ENCODE measurements at places on chromosomes 7 and 10. TPM values are rescaled to one million over a fixed set of nuclear protein-coding genes. Genes with fewer than 3 reads are reported as not detected.

SUN3 gene
- total RNA-seq: not detected

CALML3 gene
- not detected for total RNA-seq

FAM25G gene
- not detected for total RNA-seq

PLCE1 gene
- 1.0 TPM for total RNA-seq

MDFIC gene
- 40.8 TPM for total RNA-seq

LRRD1 gene
- total RNA-seq: under 0.01 TPM

CDC14C gene
- not detected for total RNA-seq

PTTG1IP2 gene
- total RNA-seq: not detected

MEOX2 gene
- 2.1 TPM for total RNA-seq

TMEM106B gene
- total RNA-seq: 29.6 TPM

CFAP58 gene
- 0.89 TPM for total RNA-seq

DENND11 gene
- 78.3 TPM for total RNA-seq

GDF2 gene
- not detected for total RNA-seq

NUTM2A gene
- 0.51 TPM for total RNA-seq

RGS10 gene
- total RNA-seq: 2.3 TPM

FXYD4 gene
- total RNA-seq: not detected

FAM25C gene
- total RNA-seq: not detected

ZNF37A gene
- 5.1 TPM for total RNA-seq

PDE6C gene
- total RNA-seq: not detected

MBLAC1 gene
- total RNA-seq: 2.1 TPM

UCMA gene
- not detected for total RNA-seq

LIPJ gene
- not detected for total RNA-seq

GPR37 gene
- 0.13 TPM for total RNA-seq

ALOX5 gene
- not detected for total RNA-seq

SPAG6 gene
- total RNA-seq: not detected

GNAT3 gene
- not detected for total RNA-seq

HOXA1 gene
- 1.0 TPM for total RNA-seq

FAM171A1 gene
- total RNA-seq: 29.8 TPM

CCDC146 gene
- total RNA-seq: 0.26 TPM

TSC22D4 gene
- total RNA-seq: 18.5 TPM

FRAT1 gene
- total RNA-seq: 3.9 TPM

PTF1A gene
- total RNA-seq: not detected

SYPL1 gene
- total RNA-seq: 87.7 TPM

STEAP1 gene
- total RNA-seq: 1.4 TPM

GBX1 gene
- total RNA-seq: not detected

EN2 gene
- under 0.01 TPM for total RNA-seq

TNS3 gene
- total RNA-seq: 11.8 TPM

URGCP gene
- total RNA-seq: 19.6 TPM

BLNK gene
- total RNA-seq: not detected

NEURL1 gene
- total RNA-seq: under 0.01 TPM

RSPH10B gene
- 2.4 TPM for total RNA-seq

TAS2R5 gene
- total RNA-seq: 0.26 TPM

GALNT17 gene
- total RNA-seq: not detected

NSUN5 gene
- total RNA-seq: 1.1 TPM

LRGUK gene
- total RNA-seq: 0.13 TPM

NXPH1 gene
- not detected for total RNA-seq

SEC31B gene
- 0.90 TPM for total RNA-seq

TSPAN12 gene
- total RNA-seq: 89.3 TPM

OR6V1 gene
- total RNA-seq: not detected

KCNMA1 gene
- 0.38 TPM for total RNA-seq

TRPV6 gene
- total RNA-seq: not detected

GPC2 gene
- 1.9 TPM for total RNA-seq

SPDYE5 gene
- total RNA-seq: not detected

ICA1 gene
- 37.6 TPM for total RNA-seq

Measured in dermis microvascular lymphatic vessel endothelial cell (primary cell).